CD8-positive, alpha-beta memory T cell (primary cell): ENCODE measurements at places on chromosomes 11 and 22. TPM values are rescaled to one million over a fixed set of nuclear protein-coding genes. Genes with fewer than 3 reads are reported as not detected.

DNA sequence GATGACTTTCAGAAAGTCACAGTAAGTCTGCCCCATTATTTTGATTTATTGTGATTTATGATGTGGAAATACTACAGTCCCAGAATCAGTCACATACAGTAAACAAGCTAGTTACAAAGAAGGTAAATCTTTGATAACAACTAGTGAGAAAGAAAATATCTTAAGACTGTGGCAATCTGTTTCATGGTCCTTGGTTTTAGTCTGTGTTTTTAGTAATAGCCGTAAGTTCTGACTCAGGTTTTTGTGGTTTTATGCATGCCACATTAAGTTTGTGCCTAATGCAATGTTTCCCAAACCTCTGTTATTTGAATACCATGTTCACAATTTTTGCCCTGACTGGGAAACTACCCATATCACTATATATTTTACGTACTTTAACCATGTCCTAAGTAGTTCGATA, 6.7 kb downstream of the CEP295 start:
- DNase-seq, result no peak

DNA sequence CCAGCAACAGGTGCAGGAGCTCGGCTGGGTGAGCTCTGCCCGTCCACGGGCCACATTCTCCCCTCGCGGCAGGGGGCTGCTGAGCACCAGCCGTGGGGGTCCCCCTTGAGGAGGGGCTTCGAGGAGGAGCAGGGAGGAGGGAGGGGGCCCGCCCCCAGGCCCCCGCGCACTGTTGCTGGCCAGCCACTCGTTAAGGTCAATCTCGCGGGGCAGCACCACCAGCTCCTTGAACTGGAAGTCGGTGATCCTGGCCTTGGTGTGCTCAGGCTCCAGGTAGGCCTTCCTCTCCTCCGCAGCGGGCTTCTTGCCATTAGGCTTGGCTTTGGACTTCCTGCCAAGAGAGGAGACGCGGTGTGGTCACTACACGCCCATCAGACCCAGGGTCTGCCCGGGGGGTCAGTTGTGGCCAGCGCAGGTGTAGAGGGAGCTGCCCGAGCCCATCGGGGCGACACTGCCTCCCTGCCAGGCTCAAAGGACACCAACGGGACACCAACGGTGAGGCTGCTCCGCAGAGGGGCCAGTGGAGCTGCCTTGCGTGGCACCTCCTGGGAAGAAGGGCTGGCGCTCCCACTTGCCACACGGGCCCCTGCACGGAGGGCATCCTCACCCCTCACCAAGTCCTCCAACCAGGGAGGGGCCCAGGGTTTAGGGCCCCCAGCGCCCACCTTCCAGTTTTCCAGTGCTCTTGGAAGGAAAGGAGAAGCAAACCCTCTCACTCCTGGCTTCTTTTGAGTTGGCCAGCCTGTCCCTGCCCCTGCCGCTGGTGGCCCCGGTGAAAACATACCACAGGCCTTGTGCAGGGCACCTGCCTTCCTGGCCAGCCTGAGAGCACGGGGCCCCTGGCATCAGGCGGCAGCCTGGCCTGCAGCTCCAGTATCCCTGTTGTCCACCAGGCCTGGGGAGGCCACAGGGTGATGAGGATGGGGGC, 5.8 kb downstream of the MOB2 start:
- no peak for DNase-seq

ZMAT5 gene
- total RNA-seq, result 24.7 TPM

DNA sequence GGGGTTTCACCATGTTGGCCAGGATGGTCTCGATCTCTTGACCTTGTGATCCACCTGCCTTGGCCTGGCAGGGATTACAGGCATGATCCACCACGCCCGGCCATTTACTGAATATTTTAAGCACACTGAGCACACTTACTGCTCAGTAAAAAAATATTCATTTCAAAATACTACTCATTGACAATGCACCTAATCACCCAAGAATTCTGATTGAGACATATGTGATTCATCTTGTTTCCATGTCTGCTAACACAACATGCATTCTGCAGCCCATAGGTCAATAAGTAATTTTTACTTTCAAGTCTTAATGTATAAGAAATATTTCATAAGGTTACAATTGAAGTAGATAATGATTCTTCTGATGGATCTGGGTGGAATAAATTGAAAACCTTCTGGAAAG, 4.2 kb upstream of the OR52J3 start:
- no peak for DNase-seq

CASP5 gene
- not detected for total RNA-seq

DNA sequence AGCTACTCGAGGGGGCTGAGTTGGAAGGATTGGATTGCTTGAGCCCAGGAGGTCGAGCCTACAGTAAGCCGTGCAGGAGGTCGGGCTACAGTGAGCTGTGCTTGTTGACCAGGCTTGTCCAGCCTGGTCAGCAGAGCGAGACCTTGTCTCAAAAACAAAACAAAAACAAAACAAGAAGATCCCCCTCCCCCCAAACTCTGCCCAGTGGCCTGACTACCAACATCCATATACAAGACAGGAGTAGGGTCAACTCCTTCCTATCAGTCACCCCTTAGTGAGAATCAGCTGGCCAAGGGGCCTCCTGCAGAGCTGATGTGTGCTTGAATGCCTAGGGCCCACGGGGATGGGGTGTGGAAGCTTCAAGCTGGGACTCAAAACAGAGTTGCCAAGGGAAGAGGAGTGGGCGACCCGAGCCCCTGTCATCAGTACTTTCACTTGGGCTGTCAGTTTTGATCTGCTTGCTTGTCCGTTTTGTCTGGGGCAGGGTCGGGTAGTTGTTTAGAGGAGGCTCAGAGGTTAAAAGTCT, 942 bp upstream of the TSPAN18 start:
- no peak for DNase-seq

GRCh38 chr11:105838668-105839384, 183.2 kb downstream of the MSANTD4 start:
- no peak for DNase-seq

BAIAP2L2 gene
- total RNA-seq, result 0.53 TPM

DNA sequence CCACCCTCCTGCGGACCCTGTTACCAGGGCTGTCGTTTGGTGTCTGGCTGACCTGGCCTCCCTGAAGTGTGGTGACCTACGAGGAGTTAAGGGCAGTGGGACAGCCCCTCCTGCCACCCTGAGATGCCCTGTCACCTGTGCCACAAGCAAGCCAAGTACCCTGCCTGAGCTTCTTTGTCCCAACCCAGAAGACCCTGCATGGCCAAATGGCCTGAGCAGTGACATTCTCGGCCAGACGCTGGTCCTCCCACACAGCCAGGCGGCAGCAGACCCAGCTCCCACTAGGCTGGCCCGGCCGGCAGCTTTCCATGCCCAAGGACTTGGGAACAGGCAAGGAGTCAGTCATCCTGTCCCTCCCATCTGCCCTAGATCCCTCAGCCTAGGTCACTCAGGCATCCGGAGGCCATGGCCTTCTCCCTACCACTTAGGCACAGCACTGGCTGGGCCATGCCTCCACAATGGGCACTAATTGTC, 7.6 kb downstream of the ARVCF start:
- DNase-seq, result no peak

GRCh38 chr11:12284316-12285050, 92.9 kb upstream of the PARVA start:
- no peak for DNase-seq

ISX gene
- total RNA-seq, result not detected

DNA sequence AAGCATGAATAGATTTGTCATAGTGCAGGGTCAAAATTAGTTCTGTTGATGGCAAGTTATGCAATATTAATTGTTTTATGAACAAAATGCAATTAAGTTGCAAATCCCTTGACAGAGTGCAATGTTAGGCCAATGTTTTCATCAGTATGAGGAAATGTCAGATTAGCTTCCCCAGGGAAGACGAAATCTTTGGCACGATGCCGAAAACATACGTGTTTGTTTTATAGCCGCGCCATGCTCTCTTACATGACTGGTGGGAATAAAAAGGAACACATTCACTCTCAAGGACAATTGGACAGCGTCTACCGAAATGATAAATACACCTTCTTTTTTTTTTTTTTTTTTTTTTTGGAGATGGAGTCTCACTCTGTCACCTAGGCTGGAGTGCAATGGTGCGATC, 27.0 kb downstream of the MFNG start:
- DNase-seq, result no peak

SHISAL1 gene
- total RNA-seq, result not detected

AGBL2 gene
- 2.6 TPM for total RNA-seq

OPCML gene
- not detected for total RNA-seq

SLC3A2 gene
- 430 TPM for total RNA-seq

- DNase-seq, result no peak
These were observed 84.9 kb downstream of the CTTN start for GRCh38 chr11:70483077-70483861.

AQP11 gene
- total RNA-seq, result 0.50 TPM

- DNase-seq, result no peak
These were observed 610.7 kb downstream of the NTM start for GRCh38 chr11:131980888-131981668.

DNA sequence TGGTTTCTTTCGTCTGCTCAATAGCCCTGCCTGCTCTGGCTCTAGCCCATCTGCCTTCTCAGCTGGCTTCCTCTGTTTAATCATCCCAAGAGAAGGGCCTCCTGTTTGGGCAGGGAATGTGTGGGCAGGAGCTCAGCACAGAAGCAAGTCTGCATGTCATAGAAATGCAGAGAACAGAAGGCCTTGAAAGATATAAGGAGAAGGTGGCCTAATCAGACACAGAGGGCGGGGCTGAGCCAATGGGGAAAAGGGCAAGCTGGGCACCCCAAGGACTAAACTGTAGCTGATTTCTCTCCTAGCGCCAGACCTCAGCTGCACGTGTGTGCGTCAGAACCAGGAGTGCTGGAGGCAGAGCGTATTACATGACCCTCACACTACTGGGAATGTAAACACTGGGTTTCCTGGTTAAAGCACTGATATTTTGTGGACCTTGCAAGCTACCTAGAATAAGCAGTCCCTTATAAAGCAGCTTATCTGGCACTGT, 7.6 kb upstream of the CCKBR start:
- DNase-seq, result no peak
